ENCODE measurements at places on chromosomes 6 and 20.
A peak's percentile ranks its signal among the peaks of the same experiment; 100 is the strongest.

DNA sequence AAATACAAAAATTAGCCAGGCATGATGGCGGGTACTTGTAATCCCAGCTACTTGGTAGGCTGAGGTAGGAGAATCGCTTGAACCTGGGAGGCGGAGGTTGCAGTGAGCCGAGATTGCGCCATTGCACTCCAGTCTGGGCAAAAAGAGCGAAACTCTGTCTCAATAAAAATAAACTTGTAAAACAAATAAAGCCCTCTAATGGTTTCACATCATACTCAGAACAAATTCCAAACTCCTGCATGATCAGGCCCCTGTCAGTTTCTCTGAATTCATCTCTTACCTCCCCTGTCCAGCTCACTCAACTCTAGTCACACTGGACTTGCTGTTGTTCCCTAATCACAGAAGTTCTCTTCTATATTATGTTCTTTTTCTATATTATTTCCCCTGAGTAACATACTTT lies 43.1 kb upstream of the SGK1 start:
- no peak for DNase-seq

DNA sequence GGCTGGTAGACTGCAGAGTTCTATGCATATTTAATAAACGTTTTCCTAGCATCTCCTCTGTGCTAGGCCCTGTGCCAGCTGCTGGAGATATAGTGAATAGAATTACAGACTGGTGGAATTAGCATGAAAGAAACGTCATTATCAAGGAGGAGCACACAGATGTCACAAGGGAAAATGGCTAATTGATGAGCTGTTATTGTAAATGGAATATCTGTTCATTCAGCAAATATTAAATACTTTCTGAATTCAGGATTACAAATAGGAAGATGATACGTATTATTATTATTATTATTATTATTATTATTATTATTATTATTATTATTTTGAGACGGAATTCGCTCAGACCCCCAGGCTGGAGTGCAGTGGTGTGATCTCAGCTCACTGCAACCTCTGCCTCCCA lies 1.2 kb downstream of the AAR2 start:
- DNase-seq, result no peak

DNA sequence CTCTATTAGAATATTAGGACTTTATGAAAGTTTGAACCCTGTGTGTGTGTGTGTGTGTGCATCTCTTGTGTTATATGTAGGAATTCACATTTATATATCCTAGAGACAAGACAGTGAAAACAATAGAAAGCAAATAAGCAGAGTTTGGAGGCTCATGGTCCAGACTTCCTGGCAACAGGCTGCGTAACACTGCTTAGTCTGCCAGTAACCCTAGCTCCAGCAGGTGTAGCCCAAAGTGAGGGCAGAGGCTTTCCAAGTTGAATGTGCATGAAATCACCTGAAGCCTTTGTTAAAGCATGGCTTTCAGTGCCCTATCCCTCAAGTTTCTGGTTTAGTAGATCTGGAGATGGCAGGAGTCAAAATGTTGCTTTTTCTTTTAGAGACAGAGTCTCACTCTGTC lies 569.9 kb downstream of the KIF16B start:
- DNase-seq, result no peak

GRCh38 chr6:30537931-30538330 lies 18.4 kb downstream of the GNL1 start:
- no peak for DNase-seq

- DNase-seq, result no peak
These were observed 157.4 kb upstream of the TNFAIP3 start for GRCh38 chr6:137709424-137710236.

DNA sequence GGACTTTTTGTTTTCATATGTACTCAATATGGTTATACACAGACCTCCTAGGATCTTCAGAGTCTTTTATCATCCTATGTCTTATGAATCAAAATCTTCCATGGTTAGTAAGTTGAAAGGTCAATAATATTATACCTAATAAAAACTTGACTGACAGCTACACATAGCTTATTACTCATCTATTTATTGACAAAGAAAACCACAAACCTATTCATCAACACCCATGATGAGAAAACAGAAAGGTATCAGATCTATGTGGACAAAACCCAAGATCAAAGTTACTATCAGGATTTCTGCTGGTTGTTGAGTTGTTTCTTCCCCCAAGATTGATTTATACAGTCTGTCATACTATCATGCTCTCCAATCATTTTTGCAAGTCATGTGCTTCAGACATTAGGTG lies 460.1 kb upstream of the MANEA start:
- DNase-seq, result no peak

- no peak for DNase-seq
These were observed 1.4 kb upstream of the AAR2 start for GRCh38 chr20:36234771-36235320.

- DNase-seq, result no peak
These were observed 9.5 kb upstream of the NKX2-2 start for GRCh38 chr20:21523281-21523868.

DNA sequence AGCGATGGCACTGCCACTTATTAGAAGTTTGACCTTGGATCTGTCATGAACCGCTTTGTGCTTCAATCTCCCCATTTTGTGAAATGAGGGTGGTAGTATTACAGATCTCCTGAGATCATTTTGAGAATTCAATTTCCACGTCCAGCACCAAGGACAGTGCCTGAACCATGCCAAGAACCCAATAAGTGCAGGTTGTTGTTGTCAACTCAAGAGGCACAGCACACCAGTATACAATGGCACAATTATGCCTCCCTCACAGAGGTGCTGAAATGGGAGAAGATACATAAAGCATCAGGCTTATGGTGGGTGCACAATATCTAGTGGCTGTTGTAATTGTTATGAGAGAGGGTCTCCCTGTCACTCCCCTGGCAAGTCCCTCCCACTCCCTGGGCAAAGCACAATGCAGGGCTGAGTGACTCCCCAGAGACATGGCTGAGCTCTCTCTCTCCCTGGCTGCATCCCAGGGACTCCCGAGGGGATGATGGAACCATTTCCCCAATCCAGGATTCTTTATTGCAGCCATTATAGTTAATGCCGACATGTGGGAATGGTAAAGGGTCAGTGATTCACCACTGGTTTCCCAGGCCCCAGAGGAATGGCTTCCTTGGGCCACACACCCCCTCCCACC lies 78.7 kb downstream of the CDH22 start:
- DNase-seq, result no peak

GRCh38 chr20:1371202-1371782 lies 21.6 kb downstream of the FKBP1A start:
- no peak for DNase-seq

GRCh38 chr6:136303516-136303915 lies 13.9 kb upstream of the BCLAF1 start:
- no peak for DNase-seq

- DNase-seq, result no peak
These were observed 44.4 kb upstream of the CST5 start for GRCh38 chr20:23923891-23924435.

DNA sequence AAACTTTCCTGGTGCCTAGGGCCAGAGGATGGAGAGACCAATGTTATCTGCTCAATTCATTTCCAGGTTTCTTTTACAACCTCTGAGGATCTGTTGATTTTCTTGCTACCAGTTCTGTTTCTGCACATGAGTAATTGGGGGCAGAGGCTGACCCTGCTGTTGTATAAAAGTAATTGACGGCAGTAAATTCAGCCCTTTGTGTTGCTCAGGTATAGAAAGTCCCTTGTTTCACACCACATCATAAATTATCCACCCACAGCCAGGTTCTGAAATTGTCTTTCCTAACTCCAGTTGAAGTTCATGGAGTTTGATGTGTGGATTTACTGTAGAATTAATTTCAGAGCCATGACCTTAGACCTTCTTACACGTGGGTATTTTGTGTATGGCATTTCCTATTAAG lies 107.4 kb upstream of the GRIK2 start:
- no peak for DNase-seq

DNA sequence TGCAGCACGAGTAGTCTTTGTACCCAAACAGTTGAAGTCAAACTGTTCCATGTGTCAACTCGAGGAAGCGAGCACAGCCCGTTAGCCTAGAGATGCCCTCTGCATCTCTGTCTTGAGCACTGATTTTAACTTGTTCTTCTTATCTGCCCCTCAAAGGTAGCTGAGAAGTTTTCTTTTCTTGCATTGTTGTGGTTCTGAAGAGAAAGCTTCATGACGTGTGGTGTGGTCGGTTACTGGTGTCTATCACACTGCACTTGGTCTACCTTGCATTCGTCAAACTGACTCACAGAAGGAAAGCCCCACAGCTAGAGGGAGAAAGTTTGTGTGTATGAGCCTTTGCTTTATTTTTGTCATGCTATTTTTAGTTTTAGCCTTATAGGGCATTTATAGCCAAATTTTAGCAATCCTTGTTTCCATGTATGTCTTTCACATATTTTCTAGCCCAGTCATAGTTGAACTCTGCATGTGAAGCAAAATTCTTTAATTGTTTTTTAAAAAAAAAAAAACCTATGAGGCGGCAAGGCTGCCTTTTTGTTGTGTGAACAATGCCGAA lies 115.1 kb downstream of the JAG1 start:
- peak; percentile 18 for DNase-seq

DNA sequence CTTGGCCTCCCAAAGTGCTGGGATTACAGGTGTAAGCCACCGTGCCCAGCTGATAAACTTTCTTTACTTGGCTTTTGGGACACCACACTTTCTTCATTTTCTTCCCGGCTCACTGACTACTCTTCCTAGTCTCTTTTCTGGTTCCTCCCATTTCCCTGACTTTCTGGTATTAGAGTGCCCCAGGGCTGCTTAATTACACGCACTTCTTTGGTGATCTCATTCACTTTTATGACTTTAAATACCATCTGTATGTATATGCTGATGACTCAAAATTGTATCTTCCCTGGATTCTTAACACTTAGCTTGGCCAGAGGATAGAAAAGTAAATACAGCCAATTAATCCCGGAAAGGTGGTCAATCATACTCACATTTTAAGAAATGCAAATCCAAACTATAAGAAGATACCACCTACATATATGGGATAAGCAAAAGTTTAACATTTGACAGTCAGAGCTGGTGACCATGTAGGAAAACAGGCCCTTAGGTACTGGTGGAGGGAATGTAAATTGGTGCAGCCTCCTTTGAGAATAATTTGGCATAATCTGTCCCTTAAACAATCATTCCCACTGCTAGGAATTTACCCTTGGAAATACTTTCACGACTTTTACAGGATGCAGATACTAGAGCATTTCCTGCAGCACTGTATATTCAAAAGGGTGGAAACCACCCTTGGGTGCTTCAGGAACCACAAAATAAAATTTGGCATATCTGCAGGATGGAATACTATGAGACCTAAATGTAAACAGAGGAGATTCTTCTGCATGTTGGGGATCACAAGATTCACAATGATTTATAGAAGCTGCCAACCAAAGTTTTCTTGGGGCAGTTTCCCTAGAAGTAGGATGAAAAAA lies 9.4 kb upstream of the NANP start:
- DNase-seq, result no peak

DNA sequence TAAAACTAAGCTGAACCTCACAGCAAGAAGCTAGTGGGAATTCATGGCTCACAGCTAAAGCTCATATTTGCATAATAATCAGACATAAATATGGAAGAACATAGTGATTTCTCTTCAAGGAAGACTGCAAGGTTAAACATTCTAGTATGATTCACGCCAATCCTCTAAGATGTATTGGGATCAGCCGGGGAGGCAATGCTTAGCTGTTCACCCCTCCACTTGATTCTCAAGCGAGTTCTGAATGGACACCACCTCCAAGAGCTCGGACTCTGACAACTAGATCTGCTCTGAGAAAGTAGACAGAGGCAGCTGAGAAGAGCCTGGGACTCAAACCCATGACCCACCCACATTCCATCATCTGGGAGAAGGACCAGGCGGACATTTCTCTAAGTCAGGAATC lies 118.4 kb upstream of the EDN1 start:
- DNase-seq, result no peak

GRCh38 chr6:154548130-154548830 lies 37.8 kb upstream of the CNKSR3 start:
- no peak for DNase-seq

DNA sequence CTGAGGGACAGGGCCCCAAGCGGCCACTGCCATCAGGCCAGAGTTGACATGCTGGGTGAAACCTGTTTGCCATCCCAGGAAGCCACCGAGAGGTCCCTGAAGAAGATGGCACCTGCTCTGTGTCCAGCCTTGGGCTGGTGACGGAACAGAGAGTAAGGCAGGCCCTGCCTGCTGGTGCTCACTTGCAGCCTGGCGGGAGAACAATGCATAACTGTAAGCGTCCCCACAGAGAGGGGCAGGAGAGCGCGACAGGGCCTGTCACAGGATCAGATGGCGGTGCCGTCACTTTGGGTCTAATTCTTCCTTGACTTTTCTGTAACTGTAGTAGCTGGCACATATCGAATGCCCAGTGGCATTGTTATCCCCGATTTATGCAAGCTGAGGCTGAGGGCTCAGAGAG lies 29.0 kb upstream of the VSTM2L start:
- DNase-seq, result no peak

DNA sequence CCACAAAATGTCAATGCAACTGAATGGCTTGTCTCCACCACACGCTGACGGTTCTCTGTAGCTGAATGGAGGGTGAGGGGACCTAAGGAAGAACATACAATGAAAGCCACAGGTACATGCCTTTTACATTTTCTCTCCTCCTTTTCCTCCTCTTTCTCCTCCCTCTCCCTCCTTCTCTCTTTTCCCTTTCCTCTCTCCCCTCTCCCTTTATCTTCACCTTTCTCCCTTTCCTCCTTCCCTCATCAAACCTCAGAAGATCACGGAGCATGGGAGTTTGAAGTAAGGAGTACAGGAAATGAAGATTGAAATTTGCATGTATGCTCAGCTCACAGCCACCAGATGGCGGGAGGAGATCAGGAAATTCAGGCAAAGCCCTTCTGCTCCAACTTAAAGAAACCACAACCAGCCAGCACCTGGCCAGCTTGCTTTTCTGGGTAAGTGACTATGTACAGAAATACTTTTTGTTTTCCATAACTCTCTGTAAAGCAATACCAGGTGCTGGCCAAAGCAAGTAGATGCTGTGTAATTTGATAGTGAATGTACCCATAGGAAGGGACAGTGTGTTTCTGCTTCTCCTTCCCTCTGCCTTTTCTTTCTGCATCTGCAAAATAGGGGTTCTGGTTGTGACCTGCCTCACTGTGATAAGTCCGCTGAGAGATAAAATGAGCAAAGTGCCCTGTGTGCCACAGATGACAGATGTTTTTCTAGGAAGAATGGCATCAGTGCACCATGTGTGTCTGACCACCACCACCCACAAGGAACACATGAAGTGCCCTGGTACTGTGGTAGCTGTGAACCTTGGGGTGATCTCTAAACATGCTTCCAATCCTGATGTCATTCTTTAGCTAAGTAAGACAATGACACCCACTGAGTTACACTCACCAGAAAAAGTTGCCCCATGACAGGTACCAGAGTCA lies 18.6 kb upstream of the FOXO3 start:
- peak; percentile 41 for DNase-seq

DNA sequence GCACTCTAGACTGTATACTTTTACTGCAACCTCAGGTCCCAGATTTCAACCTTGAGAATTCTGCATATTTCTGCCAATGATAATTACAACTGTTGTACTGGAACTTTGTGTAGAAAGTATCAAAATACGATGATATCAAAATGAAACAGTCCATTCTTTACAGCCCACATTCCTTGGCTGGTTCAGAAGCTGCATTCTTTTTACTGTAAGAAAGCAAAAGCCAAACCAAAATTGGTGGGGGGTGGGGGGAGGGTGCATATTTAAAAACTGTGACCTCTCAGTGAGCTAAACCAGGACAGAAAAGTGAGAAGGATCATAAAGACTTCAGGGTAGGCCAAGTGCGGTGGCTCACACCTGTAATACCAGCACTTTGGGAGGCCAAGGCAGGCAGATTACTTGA lies 41.8 kb upstream of the UBR2 start:
- no peak for DNase-seq

All from stimulated activated CD4-positive, alpha-beta T cell treated with anti-CD3 and anti-CD28 coated beads, TNF-alpha, amount 100 ng/mL, for 48 hours (primary cell).